ENCODE measurements at places on chromosomes 5 and 9.

- no peak for DNase-seq
Observed at GRCh38 chr9:134593286-134594077, 48.1 kb upstream of the COL5A1 start.

DNA sequence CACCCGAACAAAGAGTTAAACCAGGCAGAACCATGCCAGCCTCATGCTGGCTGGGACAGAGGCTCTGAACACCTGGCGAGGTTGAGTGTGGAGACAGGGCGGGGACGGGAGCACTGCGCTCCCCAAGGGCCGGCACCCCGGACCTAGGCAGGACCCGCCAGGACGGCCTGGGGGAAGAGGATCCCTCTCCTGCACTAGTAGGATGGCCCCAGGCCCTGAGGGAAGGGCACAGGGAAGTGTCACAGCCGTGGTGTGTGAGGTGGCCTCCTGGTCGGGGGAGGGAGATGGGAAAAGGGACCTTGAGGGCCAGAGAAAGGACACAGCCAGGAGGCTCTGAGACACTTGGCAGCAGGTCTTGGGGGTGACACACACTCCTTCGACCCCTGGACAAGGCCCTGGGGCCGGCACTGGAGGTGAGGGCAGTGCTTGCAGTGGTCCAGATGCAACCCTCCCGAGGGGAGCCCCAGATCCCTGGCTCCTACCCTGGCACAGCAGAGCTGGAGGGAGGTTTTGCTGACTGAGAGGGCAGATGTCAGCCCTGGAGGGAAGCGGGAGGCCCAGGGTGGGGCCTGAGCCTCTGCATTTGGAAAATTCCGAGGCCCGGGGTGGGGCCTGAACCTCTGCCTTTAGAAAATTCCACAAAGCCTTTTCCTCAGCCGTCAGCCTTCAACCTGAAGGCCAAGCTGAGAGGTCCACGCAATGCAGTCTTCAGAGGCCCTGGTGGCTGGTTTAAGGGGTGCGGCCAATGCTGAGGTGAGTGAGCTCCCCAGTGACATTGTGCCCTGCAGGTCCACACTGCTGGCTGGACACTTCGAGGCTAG lies 24.8 kb upstream of the TERT start:
- DNase-seq, result no peak

DNA sequence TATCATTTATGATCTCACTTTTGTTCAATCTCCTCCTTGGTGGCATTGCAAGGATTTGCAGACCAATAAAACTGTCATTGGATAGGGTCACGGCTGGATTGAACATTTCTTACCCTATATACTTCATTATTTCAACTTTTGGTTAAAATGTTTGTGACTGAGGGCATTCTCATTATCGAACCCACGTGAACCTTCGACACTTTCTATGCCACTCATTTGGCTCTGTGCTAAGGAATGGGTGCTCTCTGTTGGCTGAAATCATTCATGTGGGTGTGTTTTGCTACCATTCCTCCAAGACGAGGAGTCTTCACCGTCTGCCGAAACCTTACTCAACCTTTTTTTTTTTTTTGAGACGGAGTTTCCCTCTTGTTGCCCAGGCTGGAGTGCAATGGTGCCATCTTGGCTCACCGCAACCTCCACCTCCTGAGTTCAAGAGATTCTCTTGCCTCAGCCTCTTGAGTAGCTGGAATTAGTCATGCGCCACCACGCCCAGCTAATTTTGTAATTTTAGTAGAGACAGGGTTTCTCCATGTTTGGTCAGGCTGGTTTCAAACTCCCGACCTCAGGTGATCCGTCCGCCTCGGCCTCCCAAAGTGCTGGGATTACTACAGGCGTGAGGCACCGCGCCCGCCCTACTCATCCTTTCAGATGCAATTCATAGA lies 62.5 kb downstream of the CSNK1A1 start:
- DNase-seq, result no peak

DNA sequence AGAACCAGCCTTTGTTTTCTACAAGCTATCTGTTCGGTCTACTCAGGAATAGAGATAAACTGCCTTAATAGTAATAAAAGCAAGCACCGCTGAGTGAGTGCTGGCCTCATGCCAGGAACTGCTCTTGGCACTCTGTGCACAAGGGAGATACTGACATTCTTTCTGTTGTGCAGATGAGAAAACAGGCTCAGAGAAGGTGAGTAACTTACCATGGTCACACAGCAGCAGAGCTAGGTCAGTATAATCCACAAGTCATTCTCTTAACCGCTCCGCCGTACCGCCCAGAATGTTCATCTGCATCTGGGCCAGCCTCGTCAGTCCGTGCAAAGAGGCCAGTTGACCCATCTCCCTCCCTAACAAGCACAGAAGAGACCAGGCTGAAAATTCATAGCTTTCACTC lies 27.4 kb downstream of the QRFP start:
- DNase-seq, result no peak

GRCh38 chr5:45648744-45649143 lies 47.4 kb downstream of the HCN1 start:
- no peak for DNase-seq

- no peak for DNase-seq
Observed at GRCh38 chr9:6268826-6269397, 53.3 kb downstream of the IL33 start.

GRCh38 chr9:34540827-34541226 lies 18.0 kb upstream of the ENHO start:
- DNase-seq, result no peak

GRCh38 chr5:2582106-2582505 lies 169.4 kb downstream of the IRX2 start:
- no peak for DNase-seq

GRCh38 chr5:60366489-60366888 lies 333.5 kb downstream of the DEPDC1B start:
- DNase-seq, result no peak

DNA sequence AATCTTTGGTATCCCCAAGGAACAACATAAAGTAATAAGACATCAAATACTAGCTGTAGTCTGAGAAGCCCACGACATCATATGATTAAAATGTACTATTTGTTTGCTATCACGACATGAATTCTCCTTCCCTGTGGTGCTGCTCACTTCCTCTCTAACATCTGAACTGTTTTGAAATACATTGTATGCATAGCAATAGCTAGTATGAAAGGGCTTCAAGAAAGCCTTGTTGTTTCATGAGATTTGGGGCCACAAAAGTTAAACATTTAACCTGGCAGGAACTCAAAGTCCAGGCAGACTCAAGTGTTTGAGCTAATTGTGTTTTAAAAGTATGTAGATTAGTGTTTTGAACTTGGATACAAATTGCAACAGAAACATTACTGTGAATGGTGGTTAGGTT lies 237.4 kb upstream of the PTGER4 start:
- DNase-seq, result no peak

- no peak for DNase-seq
Observed at GRCh38 chr9:90256345-90256744, 386.3 kb downstream of the DIRAS2 start.

- DNase-seq, result no peak
Observed at GRCh38 chr9:138042146-138042545, 164.6 kb downstream of the CACNA1B start.

- peak; percentile 33 for DNase-seq
Observed at GRCh38 chr9:128034821-128035652, 32.1 kb downstream of the NAIF1 start.

- DNase-seq, result no peak
Observed at GRCh38 chr5:14370386-14370785, 211.2 kb upstream of the OTULINL start.

DNA sequence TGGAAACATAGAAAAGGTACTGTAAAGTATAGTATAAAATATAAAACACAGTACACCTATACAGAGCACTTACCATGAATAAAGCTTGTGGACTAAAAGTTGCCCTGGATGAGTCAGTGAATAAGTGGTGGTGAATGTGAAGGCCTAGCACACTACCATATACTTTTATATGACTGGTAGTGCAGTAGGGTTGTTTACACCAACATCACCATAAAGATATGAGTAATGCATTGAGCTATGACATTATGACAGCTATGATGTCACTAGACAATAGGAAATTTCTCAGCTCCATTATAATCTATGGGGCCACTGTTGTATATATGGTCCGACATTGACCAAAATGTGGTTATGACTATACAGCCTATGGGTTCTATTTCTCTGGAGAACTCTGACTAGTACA lies 291.8 kb upstream of the ACTBL2 start:
- DNase-seq, result no peak

- DNase-seq, result no peak
Observed at GRCh38 chr5:3862906-3863305, 267.3 kb downstream of the IRX1 start.

DNA sequence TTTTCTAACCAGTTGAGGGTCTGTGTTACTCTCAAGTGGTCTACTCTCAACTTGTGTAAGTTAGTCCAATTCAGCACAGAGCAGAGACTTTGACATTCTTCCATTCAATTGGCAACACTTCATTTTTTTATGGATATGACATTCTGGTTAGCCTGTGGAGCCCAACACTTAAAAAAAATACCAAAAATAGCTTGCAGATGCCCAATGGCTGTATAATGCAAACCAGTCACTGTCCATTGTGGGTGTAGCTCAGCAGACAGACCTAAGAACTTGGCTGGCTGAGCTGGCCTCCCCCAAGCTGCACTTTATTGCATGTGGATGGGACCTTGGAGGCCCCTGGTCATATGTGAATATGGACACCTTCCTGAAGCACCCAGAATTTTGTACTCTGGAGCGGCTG lies 103.2 kb downstream of the DPYSL3 start:
- DNase-seq, result no peak

GRCh38 chr5:150434464-150434863 lies 15.1 kb downstream of the RPS14 start:
- no peak for DNase-seq

- no peak for DNase-seq
Observed at GRCh38 chr5:131883984-131884383, 61.5 kb downstream of the MEIKIN start.

- no peak for DNase-seq
Observed at GRCh38 chr5:80207832-80208231, 48.0 kb downstream of the SERINC5 start.

- no peak for DNase-seq
Observed at GRCh38 chr5:171309276-171310211, 496 bp downstream of the TLX3 start.

DNA sequence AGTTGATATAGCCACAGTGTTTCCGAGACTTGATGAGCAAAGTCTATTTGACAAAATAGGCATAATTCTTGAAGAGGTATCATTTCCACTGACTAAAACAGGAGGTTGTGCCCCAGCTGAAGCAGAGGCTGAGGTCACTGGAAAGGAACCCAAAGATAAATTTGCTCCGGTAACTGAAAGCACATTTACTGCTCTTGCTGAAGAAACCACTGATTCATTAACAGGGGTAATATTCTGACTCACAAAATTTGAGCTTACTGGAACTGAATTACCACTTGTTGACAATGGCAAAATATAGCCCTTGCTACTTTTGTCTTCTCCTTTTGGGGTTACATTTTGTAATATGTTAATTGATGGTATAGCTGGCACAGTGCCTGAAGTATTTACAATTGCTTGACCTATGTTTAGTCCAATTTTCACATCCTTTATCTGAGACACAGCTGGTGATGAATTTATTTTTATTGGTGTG lies 30.2 kb downstream of the MLANA start:
- DNase-seq, result no peak

DNA sequence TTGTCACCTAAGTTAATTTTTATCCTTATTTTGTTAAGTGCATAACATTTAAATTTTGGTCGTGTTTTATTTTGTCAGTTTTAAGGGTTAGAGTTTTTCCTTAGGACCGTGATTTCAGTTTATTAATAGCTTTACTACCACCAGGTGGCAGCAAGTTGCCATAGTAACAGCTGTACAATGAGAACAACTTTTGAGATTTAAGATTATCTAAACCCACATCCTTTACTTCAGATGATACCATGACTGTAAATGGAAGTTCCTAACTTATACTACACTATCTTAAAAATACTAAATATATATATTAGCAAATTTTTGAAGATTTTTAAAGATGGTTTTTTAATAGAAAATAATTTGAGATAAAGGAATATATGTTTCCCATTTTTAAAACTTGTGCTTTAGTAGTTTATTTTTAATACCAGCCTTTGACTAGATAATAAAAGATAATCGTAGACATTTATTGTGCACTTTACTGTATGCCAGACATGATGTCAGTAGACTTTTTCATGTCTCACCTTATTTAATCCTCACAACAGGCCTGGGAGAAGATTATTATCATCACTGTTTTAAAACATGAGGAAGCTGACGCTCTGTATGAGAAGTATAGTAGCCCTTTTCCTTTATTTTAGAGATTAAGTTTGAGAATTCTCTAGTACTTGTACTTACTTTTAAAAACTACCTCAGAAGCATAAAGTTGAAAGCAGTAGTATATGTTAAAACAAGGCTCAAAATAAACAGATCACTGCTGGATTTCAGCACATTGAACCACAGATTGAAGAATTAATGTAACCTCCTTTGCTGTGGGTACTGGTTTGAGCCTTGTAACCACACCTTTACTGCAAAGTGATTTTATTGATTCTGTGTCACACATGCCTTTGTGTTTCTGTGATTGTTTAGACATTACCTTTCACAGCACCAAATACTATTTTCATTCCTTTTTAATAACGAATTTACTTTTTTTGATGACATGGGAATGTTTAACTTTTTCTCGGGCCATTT lies 27.5 kb downstream of the SREK1 start:
- DNase-seq, result no peak

GRCh38 chr5:158648631-158649030 lies 451.1 kb downstream of the EBF1 start:
- no peak for DNase-seq

- no peak for DNase-seq
Observed at GRCh38 chr5:114407783-114408182, 45.9 kb downstream of the KCNN2 start.

DNA sequence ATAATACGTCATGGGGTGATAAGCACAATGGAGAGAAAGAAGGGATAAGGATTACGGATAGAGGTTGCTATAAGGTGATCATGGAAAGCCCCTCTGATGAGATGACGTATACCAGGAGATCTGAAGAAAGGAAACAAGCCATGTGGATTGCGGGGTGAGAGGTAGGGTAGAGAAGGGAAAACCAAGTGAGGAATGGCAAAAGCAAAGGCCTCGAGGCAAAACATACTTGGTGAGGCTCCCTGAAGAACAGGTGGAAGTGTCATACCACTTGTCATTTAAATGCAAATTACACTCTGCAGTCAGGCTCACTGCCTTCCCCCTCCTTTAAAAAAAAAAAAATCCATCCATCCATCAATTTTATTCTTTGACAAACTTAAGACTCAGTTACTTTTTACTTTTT lies 420.8 kb downstream of the RAB3C start:
- DNase-seq, result no peak

DNA sequence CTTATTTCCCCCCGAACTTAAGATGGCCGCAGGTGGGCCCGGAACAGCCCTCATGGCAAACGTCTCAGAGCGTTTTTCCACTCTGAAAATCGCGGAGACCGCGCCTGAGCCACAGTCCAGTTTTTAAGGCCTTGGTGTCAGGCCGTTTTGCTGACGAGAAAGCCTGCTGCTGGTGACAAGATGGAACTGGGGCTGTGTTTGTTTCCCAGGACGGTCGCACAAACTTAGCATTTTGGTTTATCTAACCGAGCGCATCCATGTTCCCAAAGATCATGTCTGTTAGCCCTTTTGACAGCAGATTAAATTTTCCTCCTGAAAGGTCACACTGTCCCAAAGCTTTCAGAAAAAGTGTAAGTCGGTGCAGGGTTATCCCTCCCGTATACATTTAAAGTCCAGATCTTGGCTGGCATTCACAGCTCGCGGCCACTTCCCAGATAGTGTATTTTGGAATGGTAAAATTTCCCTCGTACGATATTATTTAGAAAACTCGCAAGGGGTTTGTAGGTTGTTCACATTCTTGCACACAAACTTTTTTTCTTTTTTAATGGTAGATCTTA lies 812 bp downstream of the SREK1 start:
- no peak for DNase-seq
